ENCODE measurements at places on chromosomes 5 and 9. TPM values are rescaled to one million over a fixed set of nuclear protein-coding genes. Genes with fewer than 3 reads are reported as not detected.

SPINK6 gene
- polyA plus RNA-seq, result not detected

GLT6D1 gene
- polyA plus RNA-seq, result not detected

SPAG8 gene
- 0.50 TPM for polyA plus RNA-seq

GRCh38 chr5:102048940-102049339, 247.1 kb downstream of the SLCO4C1 start:
- no peak for DNase-seq

GRCh38 chr9:79962836-79963235, 391.1 kb downstream of the TLE4 start:
- DNase-seq, result no peak

DNA sequence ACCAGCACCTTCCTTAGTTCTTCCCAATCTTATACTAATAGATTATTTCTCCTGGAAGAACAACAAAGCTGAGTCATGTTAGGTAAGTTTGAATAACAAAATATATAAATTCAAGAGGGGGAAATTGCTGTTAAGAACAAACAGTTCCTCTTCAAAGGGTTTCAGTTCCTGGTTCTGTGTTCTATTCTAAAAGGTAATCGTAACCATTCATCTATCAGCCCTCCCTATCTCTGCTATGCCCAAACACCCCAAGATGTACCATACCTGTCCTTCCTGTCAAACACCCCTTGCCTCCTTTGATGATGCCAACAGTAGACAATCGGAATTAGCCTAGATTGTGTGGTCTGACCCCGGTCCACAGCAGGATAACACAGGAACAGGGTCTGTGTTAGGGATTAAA, 4.2 kb upstream of the RNF180 start:
- DNase-seq, result no peak

- DNase-seq, result no peak
These were observed 29.3 kb upstream of the LVRN start for GRCh38 chr5:115932991-115933390.

DNA sequence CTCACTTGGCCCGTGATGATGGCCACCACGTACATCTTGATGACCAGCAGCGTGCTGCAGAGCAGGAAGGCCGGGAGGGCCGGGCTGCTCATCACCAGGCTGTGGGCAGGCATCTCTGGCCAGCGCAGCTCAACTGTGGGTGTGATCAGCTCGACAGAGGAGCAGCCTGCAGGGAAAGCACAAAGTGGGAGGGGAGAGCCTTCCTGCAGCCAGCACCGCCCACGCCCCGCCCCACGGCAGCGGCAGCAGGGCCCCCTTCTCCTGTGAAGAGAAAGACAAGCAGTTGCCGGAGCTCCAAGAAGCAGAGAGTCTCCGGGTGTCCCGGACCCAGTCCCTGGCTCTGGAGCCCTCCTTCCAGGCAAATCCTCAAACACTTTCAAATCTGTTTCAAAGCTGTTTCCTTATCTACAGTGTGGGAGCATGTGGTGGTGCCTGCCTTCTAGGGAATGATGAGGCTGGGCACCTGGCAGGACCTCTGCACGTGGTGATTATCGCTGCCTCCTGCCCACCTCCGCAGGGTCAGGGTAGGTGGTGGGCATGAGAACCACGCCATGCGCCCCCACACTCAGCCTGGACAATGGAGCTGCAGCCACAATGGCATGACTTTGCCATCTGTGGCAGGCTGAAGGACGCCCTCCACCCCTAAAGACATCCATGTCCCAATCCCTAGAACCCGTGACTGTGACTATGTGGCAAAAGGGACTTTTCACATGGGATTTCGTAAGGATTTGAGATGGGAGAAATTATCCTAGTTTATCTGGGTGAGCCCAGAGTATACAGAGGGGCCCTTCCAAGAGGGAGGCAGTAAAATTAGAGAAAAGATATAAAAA, at the start of gene PTGES:
PTGES (minus strand) TSS at position 143 of the 830 bp plus-strand sequence; CDS start at position 113, 30 bp downstream.
- DNase-seq, result peak; percentile 50

DNA sequence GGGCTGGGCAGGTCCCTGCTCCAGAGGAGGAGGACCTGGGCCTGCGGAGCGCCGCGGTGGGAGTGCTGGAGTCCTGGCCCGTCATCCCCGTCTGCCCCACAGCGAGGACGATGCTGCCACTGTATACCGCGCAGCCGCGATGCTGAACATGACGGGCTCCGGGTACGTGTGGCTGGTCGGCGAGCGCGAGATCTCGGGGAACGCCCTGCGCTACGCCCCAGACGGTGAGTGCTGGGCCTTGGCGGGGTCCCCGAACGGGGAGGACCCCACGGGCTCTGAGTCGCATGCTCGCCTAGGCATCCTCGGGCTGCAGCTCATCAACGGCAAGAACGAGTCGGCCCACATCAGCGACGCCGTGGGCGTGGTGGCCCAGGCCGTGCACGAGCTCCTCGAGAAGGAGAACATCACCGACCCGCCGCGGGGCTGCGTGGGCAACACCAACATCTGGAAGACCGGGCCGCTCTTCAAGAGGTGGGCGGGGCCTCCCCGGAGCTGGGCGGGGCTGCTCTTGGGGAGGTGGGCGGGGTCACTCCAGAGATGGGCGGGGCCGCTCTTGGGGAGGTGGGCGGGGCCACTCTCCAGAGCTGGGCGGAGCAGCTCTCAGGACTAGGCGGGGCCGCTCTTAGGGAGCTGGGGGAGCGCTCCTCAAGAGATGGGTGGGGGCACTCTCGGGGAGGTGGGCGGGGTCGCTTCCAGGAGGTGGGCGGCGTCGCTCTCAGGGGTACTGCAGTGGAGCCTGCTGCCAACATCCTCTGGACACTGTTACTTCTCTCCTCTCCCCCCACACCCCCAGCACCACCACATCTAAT, 13.1 kb downstream of the LRRC26 start:
- DNase-seq, result no peak

DNA sequence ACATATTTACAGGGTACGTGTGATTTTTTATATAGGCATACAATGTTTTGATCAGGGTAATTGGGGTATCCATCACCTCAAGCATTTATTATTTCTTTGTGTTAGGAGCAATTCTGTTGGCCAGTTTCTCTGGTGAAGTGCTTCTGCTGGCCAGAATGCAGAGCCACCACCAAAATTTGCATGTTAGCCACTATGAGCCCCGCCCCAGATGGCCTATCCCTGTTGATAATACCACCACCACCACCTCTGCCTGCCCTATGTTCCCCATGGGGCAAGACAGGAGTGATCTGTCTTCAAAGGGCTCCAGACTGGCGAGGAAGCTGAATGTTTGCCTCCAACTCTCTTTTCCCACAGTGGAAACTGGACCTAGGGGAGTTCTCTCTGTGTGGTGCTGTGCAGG, 26.0 kb upstream of the JAK2 start:
- DNase-seq, result no peak
